ENCODE measurements at places on chromosomes 1 and 21. TPM values are rescaled to one million over a fixed set of nuclear protein-coding genes. Genes with fewer than 3 reads are reported as not detected.

The RNPC3 gene
- polyA plus RNA-seq = 4.5 TPM

The NEGR1 gene
- polyA plus RNA-seq = 11.2 TPM

The LHX4 gene
- polyA plus RNA-seq = 0.19 TPM

The S100A3 gene
- 0.71 TPM for polyA plus RNA-seq

The NBPF11 gene
- 3.5 TPM for polyA plus RNA-seq

The PCAT6 gene
- polyA plus RNA-seq = 14.5 TPM

The ETV3L gene
- not detected for polyA plus RNA-seq

The SMPDL3B gene
- polyA plus RNA-seq = 3.6 TPM

The FCGR3A gene
- polyA plus RNA-seq = 11.9 TPM

The SPRR4 gene
- not detected for polyA plus RNA-seq

The FCRL4 gene
- not detected for polyA plus RNA-seq

The PTGS2 gene
- polyA plus RNA-seq = 0.42 TPM

The FH gene
- polyA plus RNA-seq = 81.5 TPM

The KISS1 gene
- polyA plus RNA-seq = 0.76 TPM

The GFI1 gene
- polyA plus RNA-seq = not detected

The MAP1LC3C gene
- 0.37 TPM for polyA plus RNA-seq

The NBPF14 gene
- 0.61 TPM for polyA plus RNA-seq

The SH2D2A gene
- polyA plus RNA-seq = 0.36 TPM
